Forelimb muscle (tissue), 1 donor: ENCODE measurements at places on chromosomes 6 and 20. TPM values are rescaled to one million over a fixed set of nuclear protein-coding genes. Genes with fewer than 3 reads are reported as not detected.

DNA sequence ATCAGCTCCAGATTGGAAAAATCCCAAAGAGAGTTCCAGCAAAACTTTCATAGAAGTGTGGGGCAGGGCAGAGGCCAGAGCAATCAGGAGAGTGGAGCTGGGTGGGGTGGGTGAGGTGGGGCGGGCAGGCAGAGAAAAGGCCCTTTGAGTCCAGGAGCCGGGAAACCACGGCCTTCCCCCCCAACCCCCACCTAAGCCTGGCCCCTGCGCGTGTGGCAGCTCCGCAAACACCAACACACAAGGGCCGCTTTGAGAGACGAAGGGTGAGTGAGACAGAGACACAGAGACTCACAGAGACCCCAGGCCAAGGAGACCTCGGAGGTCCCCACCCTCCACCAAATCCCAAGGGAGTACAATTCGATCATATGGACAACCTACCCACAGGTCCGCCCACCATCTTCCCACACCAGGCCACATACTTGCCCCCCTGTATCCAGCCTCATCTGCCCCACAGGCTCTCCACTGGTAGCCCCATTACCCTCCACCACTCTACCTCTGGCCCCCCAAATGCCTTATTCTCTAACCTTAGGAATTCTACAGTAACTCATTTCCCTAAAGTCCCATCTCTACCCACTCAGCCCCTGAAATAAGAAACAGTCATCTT, 1.7 kb downstream of the COL11A2 start:
- DNase-seq, result no peak

GRCh38 chr6:14464055-14464454, 346.5 kb downstream of the CD83 start:
- no peak for DNase-seq

GRCh38 chr20:17502105-17502504, 29.1 kb downstream of the BFSP1 start:
- DNase-seq, result no peak

- DNase-seq, result no peak
Measured at GRCh38 chr6:169473663-169474062, 220.0 kb upstream of the THBS2 start.

GRCh38 chr6:166503167-166503744, 83.2 kb downstream of the RAMACL start:
- no peak for DNase-seq

DNA sequence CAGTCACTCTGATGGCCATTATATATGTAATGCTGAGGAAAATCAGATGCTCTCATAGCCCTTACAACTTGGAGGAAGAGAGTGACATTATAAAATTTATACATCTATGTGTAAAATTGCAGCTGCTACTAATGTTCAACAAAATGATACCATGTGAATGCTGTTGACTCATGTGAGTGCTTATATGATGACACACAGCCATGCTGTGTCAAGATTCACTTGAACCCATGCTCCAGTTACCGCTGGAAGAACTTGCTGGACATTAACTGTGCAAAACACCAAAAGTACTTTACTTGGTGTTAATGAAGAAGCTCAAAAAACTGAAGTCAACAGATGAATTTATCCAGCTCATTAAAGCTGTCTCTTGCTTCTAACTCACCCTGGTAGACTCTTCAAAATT, 318.9 kb upstream of the PLCB4 start:
- DNase-seq, result no peak

- DNase-seq, result no peak
Measured at GRCh38 chr20:50292591-50293283, 102.1 kb downstream of the CEBPB start.

DNA sequence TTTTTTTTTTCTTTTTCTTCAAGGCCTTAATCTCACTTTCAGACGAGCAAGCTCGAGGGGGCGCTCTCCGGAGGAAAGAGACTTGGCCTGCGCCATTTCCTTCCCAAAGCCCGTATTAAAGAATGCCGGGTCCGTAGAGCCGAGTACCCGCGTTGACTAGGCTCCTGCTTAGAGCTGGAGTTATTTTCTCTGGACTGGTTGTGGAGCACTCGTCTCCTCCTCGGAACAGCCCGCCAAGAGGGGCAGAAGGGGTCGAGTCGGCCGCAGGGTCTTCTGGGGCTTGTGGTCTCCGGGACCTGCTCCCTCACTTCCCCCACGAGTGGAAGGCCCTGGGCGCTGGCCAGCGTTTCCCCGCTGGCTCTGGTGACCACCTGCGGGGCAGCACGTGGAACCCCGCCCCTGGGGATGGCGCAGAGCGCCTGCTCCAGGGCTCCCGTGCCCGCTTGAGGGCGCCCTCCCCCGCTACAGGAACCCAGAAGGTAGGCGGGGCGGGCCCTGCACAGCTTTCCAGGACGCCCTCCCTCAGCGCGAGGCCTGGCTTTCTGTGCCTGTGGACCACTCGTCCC, 2.7 kb upstream of the MEI4 start:
- no peak for DNase-seq

- no peak for DNase-seq
Measured at GRCh38 chr6:22353101-22353500, 56.3 kb upstream of the PRL start.

DNA sequence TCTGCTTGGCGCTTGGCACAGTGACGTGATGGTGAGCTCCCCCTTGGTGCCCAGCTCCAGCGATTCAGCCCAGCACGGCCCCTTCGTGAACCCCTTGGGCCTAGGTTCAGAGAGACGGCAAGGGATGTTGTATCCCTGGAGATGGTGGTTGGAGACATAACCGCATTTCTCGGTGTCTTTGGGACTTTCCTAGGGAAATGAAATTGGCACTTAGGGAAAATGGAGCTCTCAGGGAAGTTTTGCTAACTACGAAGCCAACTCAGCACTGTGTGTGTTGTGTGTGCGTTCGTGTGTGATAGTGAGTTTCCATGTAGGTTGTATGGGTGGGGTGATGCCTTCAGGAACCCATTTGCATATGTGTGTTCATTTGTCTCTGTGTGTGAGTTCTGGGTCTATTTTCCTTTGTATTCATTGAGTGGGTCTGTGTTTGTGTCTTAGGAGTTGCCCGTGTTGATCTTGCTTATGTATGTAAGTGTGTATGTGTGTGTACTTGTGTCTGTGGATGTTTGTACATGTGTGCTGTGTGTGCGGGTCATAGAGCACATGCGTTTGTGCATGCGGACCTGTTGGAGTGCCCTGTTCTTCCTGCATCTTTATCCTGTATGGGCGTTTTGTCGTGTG, 46.4 kb downstream of the HNF4A start:
- DNase-seq, result no peak

DNA sequence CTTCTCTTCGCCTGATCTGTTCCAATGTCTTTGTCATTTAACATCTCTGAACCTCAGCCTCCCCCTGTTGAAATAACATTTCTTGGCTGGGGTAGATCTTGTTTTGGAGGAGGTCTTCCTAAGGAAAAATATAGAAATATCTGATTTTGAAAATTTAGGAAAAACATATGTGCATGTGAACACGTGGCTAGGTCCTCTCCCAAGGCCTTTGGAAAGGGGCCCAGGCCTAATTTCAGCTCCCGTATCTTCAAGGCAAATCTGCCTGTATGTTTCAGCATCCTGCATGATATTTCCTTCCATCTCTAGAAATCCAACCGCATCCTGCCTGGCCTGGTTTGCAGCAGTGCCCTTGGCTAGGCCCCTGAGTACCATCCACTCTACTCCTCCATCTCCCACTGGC, 261.2 kb downstream of the PHACTR1 start:
- no peak for DNase-seq

- DNase-seq, result no peak
Measured at GRCh38 chr6:163414117-163414945, at the start of gene QKI. Gene QKI, plus strand, starts transcription at chr6:163414718. Its CDS starts 476 bp downstream, at chr6:163415194.

DNA sequence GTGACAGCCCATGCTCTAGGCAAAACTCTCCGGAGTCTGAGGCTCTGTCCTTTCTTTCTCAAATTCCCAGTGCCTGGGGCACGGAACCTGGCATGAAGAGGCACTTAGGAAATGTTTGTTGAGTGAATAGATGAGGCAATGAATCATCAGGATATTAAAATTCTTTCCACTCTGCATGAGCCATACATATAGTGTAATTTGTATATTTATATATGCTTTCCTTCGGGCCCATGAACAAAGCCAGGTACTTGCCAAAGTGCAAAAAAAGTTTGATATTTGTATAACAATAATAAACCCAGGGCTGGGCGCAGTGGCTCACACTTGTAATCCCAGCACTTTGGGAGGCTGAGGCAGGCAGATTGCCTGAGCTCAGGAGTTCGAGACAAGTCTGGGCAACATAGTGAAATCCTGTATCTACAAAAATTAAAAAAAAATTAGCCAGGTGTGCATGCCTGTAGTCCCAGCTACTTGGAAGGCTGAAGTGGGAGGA, 212.3 kb upstream of the ZNF217 start:
- DNase-seq, result no peak

DNA sequence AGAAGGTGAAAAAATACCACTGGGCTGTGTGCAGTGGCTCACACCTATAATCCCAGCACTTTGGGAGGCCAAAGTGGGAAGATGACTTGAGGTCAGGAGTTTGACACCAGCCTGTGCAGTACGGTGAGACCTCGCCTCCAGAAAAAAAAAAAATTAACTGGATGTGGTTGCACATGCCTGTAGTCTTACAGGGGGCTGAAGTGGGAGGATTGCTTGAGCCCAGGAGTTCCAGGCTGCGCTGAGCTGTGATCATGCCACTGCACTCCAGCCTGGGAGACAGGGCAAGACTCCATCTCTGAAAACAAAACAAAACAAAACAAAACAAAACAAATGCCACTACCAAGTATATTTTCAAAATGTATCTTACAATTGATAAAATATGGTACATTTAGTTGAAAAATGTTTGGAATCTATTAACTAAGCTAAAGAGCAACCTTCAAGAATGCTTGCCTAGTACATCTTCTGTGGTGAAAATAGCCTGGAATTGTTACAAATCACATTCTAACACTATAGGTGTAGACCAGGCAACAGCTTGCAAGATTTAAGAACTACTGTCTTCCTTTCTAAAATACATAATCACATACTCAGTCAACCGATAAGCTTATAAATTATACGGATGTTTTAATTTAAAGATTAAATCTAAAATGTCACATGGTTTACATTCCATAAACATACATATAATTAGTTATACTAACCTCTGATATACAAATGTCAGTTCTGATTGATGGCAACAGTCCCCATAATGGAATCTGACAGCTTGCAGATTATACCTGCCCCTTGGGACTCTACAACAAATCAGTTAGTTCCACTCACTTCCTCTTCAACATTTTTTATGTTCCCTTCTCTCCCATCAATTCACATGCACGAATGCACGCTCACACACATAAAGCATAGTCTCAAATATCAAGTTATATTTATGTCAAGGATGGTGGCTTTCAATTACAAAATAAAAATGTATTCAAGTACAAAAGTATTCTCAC, 150.8 kb downstream of the ASCC3 start:
- no peak for DNase-seq

DNA sequence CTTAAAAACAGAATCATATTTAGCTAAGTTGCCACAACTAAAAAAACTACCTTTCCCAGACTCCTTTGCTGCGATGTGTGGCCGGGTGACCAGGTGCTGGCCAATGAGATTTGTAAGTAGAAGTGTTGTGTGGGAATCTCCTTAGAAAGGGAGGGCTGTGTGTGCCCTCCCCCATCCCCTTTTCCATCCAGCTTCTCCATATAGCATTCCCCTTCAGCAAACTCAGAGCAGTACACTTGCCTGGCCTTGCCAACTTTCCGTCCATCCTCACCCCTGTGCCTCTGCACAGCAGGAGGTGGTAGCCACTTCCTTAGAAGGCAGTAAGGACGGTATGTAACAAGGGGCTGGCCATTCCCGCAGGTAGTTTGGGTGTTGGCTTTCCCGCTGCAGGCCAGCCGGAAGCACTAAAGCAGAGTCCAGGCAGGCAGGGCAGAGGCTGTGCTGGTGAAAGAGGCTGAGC, 22.3 kb upstream of the KCNK16 start:
- DNase-seq, result no peak

DNA sequence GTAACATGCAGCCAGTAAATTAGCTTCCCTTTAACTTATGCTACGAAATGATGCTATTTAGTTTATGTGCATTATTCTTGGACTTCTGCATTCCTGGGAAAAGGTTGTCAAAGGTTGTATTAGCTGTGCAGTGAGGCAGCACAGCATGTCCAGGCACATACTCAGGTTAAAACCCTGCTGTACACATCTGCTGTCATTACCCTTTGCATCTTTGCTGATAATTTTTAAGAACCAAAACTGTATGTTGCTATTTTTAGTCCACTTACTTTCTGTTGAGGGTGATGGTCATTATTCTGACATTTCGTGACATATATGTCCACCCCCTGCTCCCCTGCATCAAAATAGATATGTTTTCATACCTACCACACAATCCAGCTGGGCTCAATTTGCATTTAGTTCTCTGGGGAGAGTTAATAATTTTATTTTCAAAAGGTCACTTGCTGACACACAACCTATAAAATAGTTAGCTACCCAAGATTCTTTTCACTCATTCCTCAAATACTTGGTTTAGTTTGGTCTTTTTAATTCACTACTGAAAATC, 142.5 kb upstream of the SPACA1 start:
- no peak for DNase-seq

- no peak for DNase-seq
Measured at GRCh38 chr20:36394340-36394965, 88.3 kb downstream of the DLGAP4 start.

DNA sequence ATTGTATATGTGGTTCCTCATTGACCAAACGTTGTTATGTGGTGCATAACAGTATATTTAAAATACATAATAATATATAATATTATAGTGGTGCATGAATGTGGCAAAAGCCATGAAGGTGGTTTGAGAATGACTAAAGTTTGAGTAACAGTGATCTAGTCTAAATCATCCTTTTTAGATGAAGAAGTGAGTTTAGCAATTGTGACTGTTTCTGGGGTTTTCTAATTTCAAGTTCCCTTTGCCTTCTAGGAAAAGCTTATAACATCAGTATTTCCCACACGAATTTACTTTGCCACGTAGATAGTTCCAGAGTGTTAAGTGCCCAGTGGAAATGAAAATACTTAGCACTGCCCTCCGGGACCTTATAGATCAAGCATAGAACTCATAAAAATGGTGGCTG, 40.9 kb downstream of the ARFGEF2 start:
- DNase-seq, result no peak

GRCh38 chr20:18430172-18430826, 36.5 kb downstream of the DZANK1 start:
- no peak for DNase-seq

GRCh38 chr6:78076371-78076770, 423.5 kb downstream of the MEI4 start:
- no peak for DNase-seq

FOXS1 gene
- polyA plus RNA-seq, result 5.9 TPM

PRRT1 gene
- polyA plus RNA-seq, result 1.3 TPM

UBE2C gene
- polyA plus RNA-seq, result 27.1 TPM

OR2B6 gene
- not detected for polyA plus RNA-seq

RBM12 gene
- 47.4 TPM for polyA plus RNA-seq

CST11 gene
- polyA plus RNA-seq, result not detected

TSPO2 gene
- polyA plus RNA-seq, result 0.70 TPM

ADGRF1 gene
- not detected for polyA plus RNA-seq

ACTL10 gene
- 0.33 TPM for polyA plus RNA-seq

PAK1IP1 gene
- polyA plus RNA-seq, result 15.8 TPM

LPA gene
- not detected for polyA plus RNA-seq

TDRD6 gene
- polyA plus RNA-seq, result 0.90 TPM

NCOA3 gene
- polyA plus RNA-seq, result 12.9 TPM
